NB4 (cell line): ENCODE measurements at places on chromosomes 7 and 10.

GRCh38 chr10:49550563-49550962, 11.6 kb upstream of the ERCC6 start:
- DNase-seq = no peak

GRCh38 chr10:126437635-126438406, 49.5 kb upstream of the ADAM12 start:
- DNase-seq = no peak

GRCh38 chr7:159143780-159144757, 598 bp downstream of the VIPR2 start:
- no peak for DNase-seq

GRCh38 chr7:9937944-9938631, 1035.6 kb upstream of the PHF14 start:
- DNase-seq = no peak

GRCh38 chr10:104601166-104601565, 39.9 kb upstream of the SORCS3 start:
- DNase-seq = no peak
